AG08395 (cell line): ENCODE measurements at places on chromosomes 16 and 17.

- no peak for DNase-seq
Measured at GRCh38 chr17:1082579-1082978, 85.7 kb downstream of the TIMM22 start.

- no peak for DNase-seq
Measured at GRCh38 chr16:12901204-12901596, 198 bp upstream of the SHISA9 start.

DNA sequence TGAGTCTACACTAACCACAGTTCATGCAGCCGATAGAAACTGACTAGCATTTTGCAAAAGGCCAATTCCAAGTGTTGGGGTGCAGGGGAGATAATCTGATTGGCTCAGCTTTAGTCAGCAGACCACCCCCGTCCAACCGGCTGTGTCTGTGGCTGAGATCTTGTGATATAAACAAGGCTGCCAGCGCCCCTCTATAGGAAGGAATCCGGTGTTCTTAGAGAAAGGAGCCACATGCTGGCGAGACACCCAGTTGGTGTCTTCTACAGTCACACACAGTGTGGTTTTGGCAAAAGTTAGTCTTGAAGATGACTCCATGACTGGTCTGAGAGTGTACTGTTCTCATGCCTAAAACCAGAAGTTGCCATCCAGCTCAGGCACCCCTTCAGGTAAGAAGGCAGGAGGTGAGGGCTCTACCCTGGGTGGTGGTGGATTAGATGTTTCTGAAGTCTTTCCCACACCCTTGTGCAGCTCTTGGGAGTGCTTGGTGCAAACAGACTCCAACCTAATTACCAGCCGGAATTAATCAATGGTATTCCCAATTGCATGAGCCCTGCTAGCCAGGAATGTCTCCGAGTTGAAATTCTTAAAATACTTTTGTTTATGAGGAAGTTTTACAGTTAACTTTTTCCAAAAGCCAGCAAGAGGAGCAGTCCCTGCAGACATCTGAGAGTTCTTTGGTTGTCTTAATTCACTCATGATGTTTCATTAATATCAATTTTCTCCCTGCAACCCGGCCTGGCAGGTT is 172.3 kb upstream of the IRX6 start:
- DNase-seq: peak; percentile 58

DNA sequence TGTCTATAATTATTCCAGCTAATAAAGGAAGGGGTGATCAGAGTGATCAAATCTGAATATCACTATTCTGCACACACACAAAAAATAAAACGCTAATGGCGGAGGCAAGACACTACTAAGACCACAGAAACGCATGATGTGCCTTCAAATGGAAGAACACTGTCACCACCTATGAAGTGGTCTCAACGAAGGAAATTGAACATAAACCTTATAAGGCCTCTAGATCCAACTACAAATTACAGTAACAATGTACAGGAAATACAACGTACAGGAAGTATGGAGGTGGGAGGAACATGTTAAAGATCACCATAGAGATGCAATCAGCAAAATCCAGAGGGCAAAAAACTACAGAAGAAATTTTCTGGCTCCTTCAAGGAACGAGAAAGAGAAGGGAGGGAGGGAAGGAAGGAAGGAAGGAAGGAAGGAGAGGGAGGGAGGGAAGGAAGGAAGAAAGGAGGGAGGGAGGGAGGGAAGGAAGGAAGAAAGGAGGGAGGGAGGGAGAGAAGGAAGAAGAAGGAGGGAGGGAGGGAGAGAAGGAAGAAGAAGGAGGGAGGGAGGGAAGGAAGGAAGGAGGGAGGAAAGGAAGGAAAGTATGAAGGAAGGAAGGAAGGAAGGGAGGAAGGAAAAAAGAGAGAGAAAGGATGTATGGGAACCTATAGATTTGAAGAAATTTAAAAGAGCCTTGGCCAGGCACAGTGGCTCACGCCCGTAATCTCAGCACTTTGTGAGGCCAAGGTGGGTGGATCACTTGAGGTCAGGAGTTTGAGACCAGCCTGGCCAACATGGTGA is 3.1 kb upstream of the SGCA start:
- no peak for DNase-seq

- no peak for DNase-seq
Measured at GRCh38 chr16:58847902-58848661, 114.0 kb upstream of the GOT2 start.

DNA sequence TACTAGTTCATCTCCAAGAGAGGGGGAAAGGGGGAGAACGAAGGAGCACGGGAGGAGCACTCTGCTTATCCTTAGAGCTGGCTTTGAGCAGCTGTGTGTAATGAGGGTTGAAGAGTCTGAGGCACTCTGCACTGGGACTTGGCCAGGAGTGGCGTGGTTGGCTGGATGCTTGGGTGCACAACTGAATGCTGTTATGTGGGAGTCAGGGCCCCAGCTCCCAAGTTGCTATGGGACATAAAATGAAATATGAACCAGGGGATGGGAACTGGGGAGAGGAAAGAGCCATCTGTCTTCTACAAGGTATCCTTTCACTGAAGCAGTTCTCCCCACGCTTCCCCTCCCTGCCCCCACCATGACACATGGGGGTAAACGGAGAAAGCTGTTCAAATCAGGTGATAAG is 105.9 kb upstream of the ANKFN1 start:
- no peak for DNase-seq

- DNase-seq: no peak
Measured at GRCh38 chr16:17354141-17354601, 116.6 kb downstream of the XYLT1 start.

GRCh38 chr17:4364622-4365041 is 1.8 kb downstream of the UBE2G1 start:
- DNase-seq: no peak

DNA sequence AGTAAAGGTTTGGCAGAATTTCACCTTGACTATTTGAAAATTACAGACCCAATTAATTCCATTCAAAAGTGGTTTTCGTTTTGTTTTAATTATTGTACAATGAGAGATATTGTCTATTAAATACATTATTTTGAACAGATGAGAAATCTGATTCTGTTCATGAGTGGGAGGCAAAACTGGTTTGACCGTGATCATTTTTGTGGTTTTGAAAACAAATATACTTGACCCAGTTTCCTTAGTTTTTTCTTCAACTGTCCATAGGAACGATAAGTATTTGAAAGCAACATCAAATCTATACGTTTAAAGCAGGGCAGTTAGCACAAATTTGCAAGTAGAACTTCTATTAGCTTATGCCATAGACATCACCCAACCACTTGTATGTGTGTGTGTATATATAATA is 72.6 kb downstream of the CDK12 start:
- no peak for DNase-seq

- DNase-seq: peak; percentile 44
Measured at GRCh38 chr17:55717898-55718735, 4.5 kb downstream of the TMEM100 start.

- no peak for DNase-seq
Measured at GRCh38 chr16:51031598-51031997, 119.5 kb downstream of the SALL1 start.

DNA sequence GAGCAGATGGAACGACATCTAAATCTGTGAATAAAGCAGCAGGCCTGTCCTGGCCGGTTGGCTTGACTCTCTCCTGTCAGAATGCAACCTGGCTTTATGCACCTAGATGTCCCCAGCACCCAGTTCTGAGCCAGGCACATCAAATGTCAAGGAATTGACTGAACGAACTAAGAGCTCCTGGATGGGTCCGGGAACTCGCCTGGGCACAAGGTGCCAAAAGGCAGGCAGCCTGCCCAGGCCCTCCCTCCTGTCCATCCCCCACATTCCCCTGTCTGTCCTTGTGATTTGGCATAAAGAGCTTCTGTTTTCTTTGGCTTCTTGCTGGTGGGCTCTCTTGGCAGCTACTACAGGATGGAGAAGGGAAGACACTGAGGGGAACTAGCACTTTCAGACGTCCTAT is 4.1 kb upstream of the RSAD1 start:
- no peak for DNase-seq

DNA sequence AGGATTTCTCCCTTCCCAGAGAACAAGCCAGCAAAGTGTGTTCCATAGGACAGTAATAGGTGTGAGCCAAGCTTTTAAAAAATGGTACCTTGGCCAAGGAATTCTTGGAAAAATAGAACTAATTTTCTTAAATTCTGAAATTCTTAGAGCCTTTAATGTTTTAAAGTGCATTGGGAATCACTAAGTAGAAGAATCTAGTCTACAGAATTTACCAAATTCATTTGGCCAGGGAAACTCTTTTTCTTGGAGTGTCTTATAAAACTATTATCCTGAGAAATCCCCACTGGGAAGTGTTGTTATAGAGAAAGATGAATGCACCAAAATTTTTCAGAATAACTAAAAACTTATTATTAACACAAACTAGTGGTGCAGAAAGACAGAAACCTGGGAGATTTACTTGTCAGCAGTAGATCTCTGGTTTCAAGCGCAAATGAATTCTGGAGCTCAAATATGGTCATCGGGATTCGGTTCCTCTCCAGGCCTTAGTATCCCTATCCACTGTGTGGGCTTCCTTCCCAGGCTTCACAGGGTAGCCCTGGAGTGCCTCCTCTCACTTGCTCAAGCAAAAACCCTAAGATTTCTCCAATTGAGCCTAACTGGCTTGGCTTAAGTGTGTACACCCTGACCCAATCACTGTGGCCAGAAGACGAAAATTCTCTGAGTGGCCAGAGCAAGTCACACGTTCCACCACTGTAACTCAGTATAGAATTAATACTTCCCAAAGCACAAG is 217.8 kb downstream of the CHD9NB start:
- DNase-seq: no peak

GRCh38 chr17:50689251-50689650 is 18.5 kb downstream of the ANKRD40 start:
- DNase-seq: peak; percentile 63

DNA sequence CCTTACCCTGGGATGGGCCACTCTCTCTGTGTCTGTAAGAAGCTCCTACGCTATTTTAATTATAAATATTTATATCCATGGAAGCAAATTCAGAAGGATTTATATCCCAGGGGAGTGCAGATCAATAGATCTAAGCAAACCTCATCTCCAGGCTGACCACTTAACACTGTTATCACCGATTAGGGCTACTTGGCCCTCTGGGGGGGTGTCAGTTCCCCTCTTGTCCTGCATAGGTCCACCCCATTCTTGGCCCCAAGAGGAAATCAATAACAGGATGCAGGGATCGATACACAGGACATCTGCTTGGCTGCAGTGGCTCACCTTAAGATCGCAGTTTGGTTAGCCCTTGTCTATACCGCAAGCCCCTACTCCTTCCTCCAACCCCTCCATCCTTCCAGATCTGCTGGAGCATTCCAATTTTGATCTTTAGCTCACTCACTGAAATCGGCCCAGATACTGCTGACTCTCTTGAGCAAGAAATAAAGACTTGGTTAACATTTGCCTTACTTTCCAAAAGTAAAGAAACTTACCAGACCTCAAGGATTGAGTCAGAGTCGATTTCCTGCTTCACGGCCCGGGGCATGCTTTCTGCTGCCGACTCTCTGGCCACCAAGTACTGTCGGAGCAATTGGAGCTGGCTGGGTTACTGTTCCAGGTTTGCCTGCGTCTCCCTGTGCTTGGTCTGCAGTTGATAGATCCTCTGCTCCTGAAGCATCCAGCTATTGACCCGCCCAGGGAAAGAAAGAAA is 112.3 kb upstream of the PMFBP1 start:
- no peak for DNase-seq

GRCh38 chr17:10063730-10064241 is 134.6 kb downstream of the GAS7 start:
- peak; percentile 56 for DNase-seq

DNA sequence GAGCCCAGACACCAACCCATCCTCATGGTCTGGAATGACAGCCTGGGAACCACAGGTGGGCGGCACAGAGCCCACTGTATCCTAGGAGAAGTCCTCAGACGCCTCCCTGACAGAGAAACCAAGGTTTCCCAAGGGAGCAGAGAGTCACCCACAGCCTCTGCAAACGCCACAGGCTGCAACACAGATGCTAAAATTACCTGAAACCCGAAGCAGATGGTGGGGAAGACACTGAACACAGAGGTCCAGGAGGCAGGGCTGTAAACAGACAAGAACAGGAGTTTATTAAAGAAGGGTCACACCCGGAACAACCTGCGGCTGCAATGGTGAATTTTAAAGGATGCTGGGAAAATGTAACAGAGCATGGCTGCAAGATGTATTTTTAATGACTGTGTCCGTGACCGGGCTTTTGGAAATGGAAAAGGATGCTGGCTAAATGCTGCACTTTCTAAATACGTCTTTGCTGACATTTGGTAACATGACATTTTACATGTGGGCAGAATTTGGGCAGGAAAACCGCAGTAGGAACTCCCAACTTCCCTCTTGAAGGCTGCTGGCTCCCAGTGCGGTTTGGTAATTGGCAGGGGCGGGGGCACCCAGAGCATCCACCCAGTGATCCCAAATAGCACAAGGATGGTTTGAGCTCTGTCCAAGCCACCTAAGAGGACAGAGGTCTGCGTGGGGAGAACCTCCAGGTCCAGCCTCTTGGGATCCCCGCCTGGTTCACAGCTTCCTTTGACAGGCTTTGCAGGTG is 13.1 kb downstream of the SLC38A8 start:
- no peak for DNase-seq

DNA sequence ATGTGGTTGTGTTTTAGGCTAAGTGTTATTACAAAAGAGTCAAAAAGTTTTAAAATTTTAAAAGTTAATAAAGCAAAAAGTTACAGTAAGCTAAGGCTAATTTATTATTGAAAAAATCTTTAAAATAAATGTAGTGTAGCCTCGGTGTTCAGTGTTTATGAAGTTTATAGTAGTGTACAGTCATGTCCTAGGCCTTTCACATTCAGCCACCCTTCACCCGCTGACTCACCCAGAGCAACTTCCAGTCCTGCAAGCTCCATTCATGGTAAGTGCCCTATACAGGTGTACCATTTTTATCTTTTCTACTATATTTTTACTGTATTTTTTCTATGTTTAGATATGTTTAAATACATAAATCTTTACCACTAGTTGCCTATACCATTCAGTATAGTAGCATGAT is 98.5 kb upstream of the RPRML start:
- DNase-seq: no peak

DNA sequence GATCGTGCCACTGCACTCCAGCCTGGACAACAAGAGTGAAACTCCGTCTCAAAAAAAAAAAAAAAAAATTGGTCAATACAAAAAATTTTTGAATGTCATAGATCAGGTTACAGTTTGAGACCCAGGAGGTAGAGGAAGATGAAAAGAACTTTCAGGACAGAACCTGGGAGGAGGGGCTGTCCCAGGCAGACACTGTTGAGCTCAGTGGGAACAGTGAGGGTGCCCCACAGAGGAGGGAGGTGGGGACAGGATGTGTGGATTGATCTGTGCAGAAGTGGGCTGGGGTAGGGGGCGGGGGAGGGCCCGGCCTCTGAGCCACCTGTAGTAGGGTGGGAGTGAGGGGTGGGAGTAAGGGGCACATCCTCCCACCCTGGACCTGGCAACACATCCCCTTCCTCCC is 58.3 kb downstream of the PRMT7 start:
- DNase-seq: no peak
